ENCODE measurements at places on chromosomes 1 and 21.

DNA sequence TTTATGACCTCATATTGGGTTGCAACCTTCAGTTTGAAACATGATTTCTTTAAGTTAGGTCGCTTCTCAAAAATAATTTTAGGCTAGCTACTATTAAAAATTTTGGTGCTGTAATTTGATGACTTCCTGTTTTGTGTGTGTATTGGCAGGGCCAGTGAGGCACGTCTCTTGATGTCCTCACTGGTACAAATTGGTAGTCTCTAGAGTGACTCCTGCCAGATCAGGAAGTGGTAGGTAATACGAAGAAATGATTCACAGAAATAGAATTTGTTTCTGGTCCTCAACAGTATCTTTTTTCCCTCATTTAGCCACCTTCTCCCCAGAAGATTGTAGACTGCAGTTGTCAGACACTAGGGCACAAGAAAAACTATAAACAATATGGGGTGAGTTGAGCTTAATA lies 120.9 kb upstream of the KIAA1614 start:
- DNase-seq, result no peak

DNA sequence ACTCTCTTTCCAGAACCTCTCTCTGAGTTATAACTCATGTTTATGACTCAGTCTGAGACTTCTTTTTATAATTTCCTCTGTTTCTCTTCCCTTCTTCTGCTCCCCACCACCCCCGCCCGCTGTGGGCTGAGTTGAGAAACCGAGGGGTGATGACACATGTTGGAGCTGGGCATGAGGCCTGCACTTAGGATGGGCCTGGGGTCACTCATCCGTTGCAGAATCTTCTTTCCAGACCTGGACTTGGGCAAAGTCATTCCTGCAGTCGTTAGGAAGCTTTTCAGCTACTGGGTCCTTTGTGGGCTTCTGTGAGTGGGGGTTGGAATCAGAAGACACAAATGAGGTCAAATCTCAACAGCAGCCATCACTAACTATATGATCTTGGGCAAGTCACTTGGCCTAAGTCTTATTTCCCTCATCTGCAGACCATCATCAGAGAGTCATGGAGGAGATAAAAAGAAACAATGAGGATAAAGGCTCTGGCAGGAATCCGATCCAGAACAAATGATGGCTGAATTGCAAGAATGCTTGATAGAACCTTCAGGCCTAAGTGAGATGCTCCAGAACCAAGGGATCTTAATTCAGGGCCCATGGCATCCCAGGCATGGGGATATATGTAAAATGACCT lies 53.4 kb downstream of the RPS6KA1 start:
- DNase-seq, result no peak

DNA sequence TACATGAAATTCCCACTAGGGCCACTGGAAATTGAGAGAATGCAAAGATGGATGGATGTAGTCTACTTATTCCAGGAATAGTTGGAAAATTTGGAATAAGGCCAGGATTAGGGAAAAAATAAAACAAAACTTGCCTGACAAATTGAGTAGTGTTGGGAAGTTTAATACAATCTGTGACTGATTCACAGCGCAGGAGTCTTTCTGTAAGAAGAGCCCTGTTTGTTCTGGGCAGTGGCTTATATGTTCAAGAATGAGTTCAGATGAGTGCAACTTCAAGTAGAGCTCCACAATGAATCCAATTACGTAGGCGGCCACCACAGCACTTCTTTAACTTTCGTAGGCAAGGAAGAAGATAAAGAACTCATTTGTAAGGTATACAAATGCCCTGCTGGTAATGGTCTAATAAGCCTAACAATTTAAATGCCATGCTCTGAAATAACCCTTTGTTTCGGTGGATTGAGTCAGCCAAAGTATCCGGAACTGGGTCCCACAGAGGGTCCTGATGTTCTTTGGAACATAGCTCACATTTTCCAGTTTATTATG lies 47.1 kb upstream of the KCNE1 start:
- no peak for DNase-seq

DNA sequence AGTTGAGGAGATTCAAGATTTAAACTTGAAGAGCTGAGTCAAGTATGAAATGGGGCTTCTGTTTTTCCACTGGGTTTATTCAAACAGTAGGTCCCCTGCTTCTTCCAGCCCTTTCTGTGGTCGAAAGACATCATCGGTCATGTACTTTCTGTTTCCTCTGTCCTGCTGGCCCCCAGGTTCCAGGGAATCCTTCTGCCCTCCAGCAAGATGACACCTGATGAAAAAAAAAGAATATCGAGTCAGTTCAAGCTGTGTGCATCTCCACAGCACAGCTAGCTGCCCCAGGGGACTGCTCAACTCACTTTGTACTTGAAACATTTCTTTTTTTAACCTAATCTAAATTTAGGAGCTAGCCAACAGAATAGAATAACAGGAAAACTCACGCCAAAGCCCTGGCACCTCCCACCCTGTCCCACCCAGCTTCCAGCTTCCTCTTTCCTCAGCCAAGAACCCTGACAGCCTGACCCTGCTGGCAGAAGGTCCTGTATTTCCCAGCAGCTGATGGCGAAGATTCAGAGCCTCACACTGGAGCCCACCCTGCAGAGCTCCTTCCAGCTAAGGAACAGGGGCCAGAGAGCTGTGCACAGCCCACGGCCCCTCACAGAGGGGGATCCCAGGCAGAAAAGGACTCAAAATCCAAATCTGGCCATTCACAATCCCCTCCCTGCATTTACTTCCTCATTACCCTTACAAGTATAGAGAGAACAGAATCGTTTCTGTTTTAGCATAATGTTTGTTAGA lies 176.5 kb downstream of the PSMG1 start:
- DNase-seq, result no peak

DNA sequence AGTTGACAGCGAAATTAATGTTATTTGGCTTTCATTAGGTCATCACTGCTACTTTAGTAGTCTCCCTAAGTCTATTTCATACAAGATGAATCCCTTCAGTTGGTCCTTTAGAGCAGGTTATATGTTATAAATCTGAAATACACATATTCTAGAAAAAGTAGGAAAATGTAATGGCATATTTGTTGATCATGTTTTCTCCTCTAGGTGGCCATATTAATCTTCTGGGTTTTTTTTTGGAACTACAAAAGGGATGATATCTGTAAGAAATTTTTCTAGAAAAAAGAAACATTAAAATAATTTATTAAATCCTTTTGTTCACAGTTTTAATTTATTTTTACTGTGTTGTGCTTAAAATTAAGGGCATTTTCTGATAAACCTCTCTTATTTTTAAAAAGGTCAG lies 87.9 kb downstream of the SYT14 start:
- no peak for DNase-seq

- DNase-seq, result no peak
Measured at GRCh38 chr1:157107702-157108101, 8.1 kb upstream of the ETV3L start.

DNA sequence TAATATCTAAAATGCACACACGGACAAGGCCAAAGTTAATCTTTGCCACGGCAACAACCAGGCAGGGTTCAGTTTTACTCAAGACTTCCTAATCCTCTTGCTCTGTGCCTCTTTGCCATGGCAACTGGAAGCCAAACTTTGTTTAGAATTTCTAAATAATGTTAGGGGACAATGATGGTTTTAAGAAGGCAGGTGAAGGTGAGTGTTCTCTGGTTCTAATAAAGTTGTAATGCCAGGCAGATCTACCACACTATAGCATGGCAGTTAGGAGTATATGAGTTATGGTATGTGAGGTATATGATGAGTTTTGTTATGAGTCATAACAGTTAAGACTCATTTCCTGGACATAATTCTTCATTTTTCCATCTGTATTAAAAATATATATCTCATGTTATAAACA lies 2.7 kb downstream of the PTPRC start:
- DNase-seq, result no peak

DNA sequence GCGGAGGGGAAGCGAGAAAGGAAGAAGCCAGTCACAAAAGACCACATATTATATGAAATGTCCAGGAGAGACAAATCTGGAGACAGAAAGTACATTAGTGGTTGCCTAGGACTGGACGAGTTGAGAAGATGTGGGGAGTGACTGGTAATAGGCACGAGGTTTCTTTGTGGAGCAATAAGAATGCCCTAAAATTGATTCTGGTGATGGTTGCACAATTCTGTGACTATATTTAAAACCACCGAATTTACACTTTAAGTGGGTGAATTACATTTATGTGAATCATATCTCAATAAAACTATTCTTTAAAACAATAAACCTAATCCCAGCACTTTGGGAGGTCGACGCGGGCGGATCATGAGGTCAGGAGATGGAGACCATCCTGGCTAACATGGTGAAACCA lies 63.1 kb downstream of the ZNF281 start:
- DNase-seq, result no peak

DNA sequence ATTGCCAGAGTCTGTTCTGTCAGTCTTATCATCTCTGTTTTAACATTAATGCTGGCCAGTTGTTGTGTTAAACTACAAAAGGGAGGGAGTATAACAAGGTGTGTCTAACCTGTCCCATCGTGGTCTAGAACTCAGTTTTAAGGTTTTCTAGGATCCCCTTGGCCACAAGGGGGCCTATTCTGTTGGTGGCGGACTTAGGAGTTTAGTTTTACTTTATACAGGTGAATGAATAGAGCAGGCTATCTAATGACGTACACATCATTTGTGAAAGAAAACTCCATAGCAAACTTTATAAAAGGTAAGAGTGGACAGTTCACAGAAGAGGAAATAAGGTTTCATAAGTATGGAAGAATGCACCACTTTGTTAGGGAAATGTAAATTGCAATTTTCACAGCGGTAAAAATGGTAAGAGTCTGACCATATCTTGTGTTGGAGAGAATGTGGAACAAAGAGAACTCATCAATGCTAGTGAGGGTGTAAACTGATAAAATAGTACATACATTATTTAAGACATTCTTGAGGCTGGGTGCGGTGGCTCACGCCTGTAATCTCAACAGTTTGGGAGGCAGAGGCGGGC lies 2.5 kb upstream of the ATF6 start:
- DNase-seq, result no peak

GRCh38 chr1:4132352-4133296 lies 232.6 kb upstream of the C1orf174 start:
- no peak for DNase-seq

- no peak for DNase-seq
Measured at GRCh38 chr1:69739251-69739605, 171.5 kb downstream of the LRRC7 start.

- DNase-seq, result no peak
Measured at GRCh38 chr21:44437371-44437695, 18.0 kb upstream of the LRRC3 start.

DNA sequence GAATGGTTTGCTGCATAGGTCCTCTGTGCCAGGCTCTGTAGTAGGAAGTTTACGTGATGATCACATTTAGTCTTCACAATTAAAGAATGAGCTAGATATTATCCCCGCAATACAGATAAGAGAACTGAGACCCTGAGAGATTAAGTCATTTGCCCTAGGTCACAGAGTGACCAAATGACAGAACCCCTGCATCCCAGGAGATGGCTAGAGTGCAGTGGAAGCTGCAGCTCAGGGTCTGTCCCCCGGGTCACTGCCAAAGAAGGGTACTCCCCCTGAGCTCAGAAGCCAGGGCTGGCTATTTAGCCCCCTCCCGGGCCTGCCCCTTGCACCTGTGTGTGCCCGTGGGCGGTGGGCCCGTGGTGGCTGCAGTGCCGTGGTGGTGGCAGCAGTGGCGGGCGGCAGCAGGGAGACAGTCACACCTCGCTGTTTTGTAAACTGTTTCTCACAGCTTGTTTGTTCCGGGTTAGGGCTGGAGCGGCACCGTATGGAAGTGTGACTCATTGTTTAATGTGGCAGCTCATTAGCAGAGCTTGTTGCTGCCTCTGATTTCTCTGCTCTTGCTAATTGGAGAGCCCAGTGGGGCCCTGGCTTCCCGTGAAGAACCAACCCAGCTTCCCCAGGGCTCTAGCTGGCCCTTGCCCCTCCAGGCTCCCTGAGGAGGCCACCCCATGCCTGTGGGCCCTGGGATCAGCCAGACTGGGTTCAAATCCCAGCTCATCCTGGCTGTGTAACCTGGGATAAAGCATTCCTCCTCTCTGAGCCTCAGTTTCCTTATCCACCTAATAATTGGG lies 19.3 kb upstream of the FOXO6 start:
- no peak for DNase-seq

GRCh38 chr1:234775477-234776246 lies 165.7 kb upstream of the IRF2BP2 start:
- DNase-seq, result no peak

- DNase-seq, result no peak
Measured at GRCh38 chr1:58574816-58575215, 2.2 kb downstream of the TACSTD2 start.

DNA sequence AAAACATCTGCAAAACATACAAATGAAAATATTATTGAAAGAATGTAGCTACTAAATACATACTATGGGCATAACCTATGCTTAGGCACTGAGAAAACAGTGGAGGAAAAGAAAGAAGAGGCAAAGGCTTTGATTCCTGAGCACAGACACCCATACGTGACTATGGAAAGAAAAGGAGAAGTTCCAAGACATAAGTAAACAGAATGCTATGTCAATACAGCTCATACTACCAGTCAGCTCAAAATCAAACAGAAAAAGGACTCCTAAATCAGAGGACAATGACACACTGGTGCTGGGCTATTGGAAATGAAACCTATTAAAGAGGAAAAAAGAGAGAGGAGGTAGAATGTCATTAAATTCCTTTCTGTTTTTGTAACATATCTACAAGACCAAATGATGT lies 225.4 kb downstream of the SMYD3 start:
- DNase-seq, result no peak

- DNase-seq, result no peak
Measured at GRCh38 chr1:35556484-35557117, 602 bp downstream of the KIAA0319L start.

DNA sequence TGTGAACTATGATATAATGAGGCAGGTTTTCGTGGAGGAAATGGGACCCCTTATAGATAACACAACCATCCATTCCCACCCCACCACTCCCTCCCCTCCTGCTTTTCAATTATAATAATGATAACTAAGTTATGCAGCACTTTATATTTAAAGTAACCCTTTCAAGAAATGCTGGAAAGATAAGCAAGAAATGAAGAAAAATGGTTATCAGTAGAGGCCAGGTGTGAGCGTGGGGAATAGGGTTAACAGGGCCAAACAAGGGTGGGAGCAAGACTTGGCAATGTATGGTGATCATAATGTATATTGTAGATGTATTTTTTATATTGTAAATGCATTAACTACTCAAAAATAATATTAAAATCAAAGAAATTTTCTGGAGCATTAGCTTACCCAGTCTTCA lies 133.4 kb downstream of the PBX1 start:
- DNase-seq, result no peak

GRCh38 chr1:20211511-20211931 lies 25.2 kb upstream of the PLA2G2C start:
- no peak for DNase-seq

DNA sequence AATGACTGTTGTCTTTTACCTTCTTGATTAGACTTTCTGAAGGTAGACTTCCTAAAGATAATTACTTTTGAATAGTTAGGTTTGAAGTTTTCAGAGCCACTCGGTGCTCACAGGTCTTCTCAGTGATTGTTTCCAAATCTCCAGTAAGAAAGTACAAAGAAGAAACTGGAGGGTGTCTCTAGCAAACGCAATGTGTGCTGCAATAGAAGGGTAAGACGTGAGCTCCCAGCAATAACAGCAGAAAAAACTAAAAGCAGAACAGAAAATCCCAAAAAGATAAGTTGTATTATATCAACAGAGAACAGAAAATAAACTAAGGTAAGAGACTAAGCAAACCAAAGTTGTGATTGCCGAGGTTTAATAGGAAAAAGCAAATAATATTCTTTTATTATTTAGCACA lies 1.8 kb downstream of the CTTNBP2NL start:
- no peak for DNase-seq

- no peak for DNase-seq
Measured at GRCh38 chr1:8856689-8857412, 21.6 kb downstream of the ENO1 start.

GRCh38 chr1:112618114-112618720 lies 724 bp downstream of the ST7L start:
- no peak for DNase-seq
